ENCODE measurements at places on chromosomes 6 and 20.

GRCh38 chr20:14414560-14414959 lies 77.1 kb upstream of the FLRT3 start:
- no peak for DNase-seq

GRCh38 chr6:163867518-163868292 lies 453.2 kb downstream of the QKI start:
- DNase-seq, result no peak

GRCh38 chr6:35025232-35026188 lies 115.6 kb downstream of the TCP11 start:
- no peak for DNase-seq

DNA sequence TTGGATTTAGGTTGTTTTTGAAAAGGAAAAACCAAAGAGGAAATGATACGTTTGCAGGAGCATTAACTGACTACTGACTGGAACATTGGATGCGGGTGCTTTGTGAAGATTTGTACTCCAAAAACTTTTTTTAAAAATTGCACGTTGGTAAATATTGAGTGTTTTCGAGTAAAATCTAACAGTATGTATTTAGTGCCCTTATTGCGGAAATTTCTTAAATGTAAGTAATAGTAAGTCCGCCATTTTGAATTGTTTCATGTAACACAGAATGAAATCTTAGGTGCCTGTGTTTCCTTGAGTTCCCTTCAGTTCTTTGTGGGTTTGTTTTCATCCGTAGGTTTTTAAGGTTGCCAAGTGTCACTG lies 15.2 kb upstream of the LIN28B start:
- no peak for DNase-seq

- no peak for DNase-seq
Observed at GRCh38 chr20:40225596-40225995, 463.4 kb downstream of the MAFB start.

DNA sequence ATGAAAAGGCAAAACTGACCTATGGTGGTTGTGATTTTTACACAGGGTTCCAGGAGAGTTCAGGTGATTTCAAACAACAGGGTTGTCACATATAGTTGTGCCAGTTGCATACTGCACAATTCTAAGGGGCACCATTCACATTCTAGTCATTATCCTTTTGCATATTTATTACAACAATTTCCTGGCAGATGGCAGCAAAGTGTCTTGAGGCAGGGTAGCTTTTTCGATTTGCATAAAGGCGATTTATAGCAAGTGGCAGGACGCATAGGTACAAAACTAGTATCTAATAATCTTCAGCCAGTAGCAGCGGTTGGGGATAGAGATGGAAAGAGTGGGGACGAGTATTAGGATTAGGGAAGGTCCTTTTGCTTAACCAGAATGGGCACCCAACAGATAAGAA lies 46.5 kb upstream of the TRAF3IP2 start:
- DNase-seq, result no peak

DNA sequence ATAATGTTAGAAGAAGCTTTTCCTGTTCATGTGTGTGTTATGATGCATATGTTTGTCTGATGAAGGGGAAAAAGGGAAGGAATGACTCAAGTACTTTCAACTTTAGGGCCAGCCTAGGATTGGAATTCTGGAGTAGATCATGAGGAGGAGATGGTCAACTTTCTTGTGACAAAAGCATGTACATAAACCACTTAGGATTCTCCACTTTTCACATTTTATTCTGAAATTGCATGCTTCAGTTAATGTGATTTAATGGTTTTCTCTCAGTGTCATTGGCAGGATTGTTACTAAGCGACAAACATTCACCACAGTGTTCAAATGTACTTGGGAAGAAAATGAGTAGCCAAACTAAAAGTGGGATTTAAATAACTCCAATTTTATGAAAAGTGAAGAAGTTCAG lies 80.1 kb downstream of the UTRN start:
- DNase-seq, result no peak

DNA sequence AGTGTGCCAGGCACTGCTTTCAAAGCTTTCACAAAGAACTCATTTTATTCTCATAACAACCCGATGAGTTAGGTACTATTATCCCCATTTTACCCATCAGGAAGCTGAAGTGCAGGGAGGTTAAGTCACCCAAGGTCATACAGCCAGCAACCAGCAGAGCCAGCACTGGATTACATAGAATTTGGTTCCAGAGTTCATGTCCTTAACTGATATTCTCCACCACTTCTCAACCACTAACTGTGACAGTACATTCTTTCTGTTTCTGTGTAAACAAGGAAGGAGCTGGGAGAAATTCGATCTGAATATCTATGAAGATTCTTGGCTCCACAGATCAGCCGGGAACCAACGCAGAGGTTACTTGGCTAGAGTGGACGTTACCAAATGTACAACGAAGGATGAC lies 98.0 kb downstream of the KIF16B start:
- DNase-seq, result no peak

- DNase-seq, result no peak
Observed at GRCh38 chr6:56691814-56692213, 49.1 kb upstream of the DST start.

Data from head of caudate nucleus (tissue), 42 donors.